ENCODE measurements at places on chromosomes 6 and 20.
A peak's percentile ranks its signal among the peaks of the same experiment; 100 is the strongest.

DNA sequence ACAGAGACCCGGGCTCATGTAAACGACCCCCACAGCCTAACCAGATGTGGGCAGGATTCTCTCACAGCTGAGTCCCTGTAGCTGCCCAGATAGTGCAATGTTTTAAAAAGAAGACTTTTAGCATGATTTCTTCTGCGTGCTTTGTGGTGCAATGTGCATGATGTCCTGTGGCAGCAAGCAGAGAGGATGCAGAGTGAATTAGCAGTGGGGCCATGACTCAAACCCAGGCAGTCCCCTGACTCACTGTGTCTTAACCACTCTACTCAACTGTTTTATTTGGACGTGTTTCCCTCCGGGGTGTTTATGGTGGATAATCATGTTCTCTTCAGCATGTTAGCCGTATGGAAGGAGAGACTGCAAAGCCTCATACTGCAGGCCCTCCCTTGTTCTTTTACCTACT lies 247.9 kb downstream of the SLC24A3 start:
- no peak for DNase-seq

- no peak for DNase-seq
Observed at GRCh38 chr6:40599555-40599954, 12.4 kb upstream of the LRFN2 start.

- no peak for DNase-seq
Observed at GRCh38 chr20:50310673-50311051, 120.0 kb downstream of the CEBPB start.

DNA sequence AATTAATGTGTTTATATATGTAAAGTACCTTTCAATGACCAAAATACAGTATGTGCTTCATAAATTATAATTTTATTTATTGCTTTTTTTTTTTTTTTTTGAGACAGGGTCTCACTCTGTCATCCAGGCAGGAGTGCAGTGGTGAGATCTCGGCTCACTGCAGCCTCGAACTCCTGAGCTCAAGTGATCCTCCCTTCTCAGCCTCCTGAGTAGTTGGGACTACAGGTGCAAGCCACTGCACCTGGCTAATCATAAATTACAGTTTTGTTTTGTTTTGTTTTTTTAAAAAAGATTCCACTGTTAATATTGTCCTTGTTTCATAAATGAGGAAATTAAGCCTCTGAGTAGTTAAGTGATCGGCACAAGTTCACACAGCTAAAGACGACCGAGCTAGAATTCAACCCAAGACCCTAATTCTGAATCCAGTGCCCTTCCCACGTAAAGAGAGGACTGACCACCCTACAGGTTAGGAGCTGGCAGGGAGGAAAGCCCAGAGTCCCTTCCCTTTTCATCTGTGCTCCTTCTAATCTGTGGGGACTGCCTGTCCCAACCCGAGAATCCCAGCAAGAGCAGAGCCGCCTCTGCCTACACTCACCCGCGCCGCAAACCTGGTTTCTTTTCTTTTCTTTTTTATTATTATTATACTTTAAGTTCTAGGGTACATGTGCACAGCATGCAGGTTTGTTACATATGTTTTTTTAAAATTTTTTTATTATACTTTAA lies 8.5 kb upstream of the GDF5 start:
- DNase-seq, result no peak

GRCh38 chr6:90895299-90896074 lies 308.6 kb upstream of the MAP3K7 start:
- no peak for DNase-seq

DNA sequence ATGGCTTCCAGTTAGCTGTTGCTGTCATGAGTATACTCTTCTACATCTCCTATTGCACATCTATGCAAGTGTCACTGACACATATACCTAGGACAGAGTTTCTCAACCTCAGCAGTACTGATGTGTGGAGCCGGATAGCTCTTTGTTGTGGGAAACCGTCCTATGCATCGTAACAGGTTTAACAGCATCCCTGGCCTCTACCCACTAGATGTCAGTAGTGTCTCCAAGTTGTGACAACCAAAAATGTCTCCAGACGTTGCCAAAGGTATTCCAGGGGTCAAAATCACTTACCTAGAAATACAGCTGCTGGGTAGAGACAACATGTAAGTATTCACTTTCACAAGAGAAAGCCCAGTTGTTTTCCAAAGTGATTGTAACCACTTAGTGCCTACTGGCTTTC lies 637.6 kb downstream of the RNF144B start:
- DNase-seq, result no peak

DNA sequence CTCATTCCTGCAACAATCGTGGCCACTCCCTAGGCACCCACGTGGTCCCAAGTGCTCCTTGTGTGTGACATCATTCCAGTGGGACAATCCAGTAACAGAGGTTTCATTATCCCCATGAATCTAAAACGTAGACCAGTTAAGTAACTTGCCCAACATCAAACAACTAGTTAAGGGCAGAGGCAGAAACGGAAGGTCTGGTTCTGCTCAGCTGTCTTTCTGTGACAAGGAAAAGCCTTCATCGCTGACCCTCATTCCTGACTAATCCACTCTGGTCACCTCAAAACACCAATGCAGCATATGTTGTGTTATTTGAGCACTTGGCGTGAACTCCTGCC lies 261.4 kb upstream of the JARID2 start:
- no peak for DNase-seq

- DNase-seq, result peak; percentile 46
Observed at GRCh38 chr20:9523636-9524035, 9.2 kb downstream of the LAMP5 start.

- no peak for DNase-seq
Observed at GRCh38 chr20:15220009-15220656, 882.7 kb upstream of the FLRT3 start.

DNA sequence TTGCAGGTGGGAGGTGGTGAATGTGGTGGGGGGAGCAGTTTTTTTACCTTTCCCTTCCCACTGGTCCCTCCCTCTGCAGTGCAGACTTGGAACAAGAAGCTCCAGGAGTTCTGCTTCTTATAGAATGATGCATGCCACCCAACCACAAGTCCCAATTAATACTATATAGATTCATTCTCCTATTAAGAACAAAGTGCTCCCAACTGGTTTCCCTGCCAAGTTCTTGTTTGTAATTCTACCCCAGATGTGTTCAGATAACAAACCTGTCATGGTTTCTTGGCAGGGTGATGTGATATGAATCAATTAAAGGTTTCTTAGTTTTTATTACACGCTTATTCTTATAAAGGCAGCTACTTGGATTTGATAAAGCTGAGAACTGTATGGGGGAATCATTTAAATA lies 23.9 kb downstream of the HDDC2 start:
- DNase-seq, result no peak

- DNase-seq, result peak; percentile 88
Observed at GRCh38 chr20:1858871-1859270, 36.3 kb upstream of the SIRPA start.

GRCh38 chr6:159908535-159908934 lies 17.7 kb downstream of the MAS1 start:
- peak; percentile 80 for DNase-seq

- DNase-seq, result no peak
Observed at GRCh38 chr20:38789503-38790199, 15.8 kb upstream of the PPP1R16B start.

DNA sequence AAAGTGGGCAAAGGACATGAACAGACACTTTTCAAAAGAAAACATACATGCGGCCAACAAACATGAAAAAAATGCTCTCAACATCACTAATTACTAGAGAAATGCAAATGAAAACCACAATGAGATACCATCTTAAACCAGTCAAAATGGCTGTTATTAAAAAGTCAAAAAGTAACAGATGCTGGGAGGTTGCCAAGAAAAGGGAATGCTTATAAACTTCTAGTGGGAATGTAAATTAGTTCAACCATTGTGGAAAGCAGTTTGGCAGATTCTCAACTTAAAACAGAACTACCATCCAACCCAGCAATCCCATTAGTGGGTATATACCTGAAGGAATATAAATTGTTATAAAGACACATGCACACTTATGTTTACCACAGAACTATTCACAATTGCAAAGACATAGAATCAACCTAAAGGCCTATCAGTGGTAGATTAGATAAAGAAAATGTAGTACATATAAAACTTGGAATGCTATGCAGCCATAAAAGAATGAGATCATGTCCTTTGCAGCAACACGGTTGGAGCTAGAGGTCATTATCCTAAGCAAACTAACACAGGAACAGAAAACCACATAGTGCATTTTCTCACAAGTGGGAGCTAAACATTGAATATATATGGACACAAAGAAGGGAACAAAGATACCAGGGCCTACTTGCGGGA lies 16.3 kb downstream of the CENPQ start:
- DNase-seq, result no peak

- no peak for DNase-seq
Observed at GRCh38 chr6:130269969-130270635, 47.4 kb upstream of the SAMD3 start.

DNA sequence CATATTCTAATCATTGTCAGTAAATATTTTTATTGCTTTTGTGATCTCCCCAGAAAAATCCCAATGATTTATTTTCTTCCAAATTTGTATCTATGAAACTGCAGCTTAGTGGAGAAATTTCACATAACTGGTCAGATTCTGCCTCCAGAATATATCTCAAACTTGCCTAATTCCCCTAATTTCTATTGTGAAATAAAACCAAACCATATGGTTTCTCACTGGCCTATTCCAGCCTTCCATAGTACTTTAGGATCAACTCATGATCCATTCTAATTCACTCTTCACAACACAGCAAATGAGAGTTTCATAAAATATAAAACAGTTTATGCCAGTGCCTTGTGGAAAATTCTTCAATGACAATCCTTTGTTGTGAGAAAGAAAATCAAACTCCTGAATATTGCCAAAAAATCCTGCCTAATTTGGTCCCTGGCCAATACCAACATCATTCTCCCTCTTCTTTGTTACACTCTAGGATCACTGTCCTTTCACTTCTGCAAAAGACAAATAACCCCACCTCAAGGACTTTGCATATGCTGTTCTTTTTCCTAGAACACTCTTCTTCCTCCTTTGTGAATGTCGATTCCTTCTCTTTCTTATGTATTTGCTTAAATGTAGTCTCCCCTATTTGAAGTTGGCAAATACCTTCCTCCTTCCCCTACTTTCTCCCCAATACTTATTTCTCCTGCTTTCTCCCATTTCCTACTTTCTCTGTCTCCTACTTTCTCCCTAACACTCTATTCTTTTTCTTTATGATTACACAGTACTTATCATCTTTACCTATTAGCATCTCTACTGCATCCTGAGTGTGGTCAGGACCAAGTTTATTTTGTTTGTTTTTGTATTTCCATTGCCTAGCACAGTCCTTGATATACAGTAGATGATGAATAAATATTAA lies 587.5 kb downstream of the RFPL4B start:
- DNase-seq, result no peak

DNA sequence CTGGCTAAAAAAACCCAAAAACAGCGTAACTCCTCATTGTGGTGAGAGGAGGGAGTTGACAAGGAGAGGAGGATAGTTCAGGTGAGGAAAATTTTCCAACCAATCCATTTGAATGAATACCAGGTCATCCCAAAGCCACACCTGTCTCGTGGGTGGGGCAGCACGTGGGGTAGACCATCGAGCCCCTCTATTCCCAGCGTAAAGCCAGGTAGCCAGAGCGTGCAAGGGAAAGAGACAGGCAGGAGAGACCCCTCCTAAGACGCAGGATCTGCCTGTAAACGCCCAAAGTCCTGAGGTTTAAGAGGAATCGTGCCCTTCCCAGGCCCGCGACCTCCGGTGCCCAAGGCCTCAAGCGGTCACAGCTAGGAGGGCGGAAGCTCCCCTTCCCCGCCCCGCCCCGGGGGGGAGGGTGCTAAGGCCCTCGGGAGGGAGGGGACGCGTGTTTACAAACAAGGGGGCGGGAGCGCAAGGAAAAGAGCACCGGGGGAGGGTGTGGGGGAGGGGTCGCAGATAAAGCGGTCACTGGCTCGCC lies 712 bp downstream of the RXRB start:
- DNase-seq, result peak; percentile 82

GRCh38 chr6:29777310-29777709 lies 50.3 kb upstream of the HLA-G start:
- DNase-seq, result peak; percentile 75

GRCh38 chr6:71157345-71157744 lies 131.3 kb upstream of the OGFRL1 start:
- no peak for DNase-seq

DNA sequence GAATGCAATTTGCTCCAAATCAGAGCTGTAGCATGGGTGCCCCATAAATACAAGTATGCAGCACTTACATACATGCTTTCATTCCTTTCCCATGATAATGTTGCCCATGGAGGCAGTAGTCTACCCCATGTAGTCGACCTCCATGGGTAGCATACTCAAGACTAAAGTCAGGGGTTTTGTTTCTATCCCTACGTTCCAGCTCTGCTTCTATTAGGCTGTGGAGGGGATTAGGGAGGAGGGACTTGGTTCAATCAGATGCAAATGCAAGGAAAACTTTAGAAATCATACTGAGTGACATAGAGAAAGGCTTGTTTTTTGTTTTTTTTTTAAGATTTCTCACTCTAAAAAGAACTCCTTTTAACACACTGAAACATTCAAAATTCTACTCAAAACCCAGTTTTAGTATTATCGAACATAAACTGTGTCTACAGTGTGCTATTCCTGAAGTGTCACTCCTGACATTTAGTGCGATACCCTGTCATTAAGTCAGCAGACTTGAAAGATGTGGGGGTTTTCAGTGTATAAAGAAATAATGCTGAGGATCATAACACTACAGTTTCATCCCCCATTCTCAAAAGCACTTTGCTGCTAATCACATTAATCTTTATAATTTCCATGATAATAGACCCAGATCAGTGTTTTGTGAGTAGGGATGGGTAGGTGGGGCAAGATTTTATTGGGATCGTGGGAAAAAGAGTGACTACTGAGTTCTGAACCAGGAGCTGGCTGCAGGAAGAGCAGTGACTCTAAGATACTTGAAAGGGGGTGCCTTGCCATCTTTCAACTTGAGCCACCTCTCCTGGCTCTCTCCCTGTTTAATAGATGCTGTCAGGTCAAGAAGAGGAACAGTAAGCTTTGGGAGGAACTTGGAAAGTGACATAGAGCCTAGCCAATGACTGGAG lies 40.4 kb upstream of the SCML4 start:
- no peak for DNase-seq

GRCh38 chr20:63553251-63553932 lies 567 bp upstream of the FNDC11 start:
- DNase-seq, result peak; percentile 91

DNA sequence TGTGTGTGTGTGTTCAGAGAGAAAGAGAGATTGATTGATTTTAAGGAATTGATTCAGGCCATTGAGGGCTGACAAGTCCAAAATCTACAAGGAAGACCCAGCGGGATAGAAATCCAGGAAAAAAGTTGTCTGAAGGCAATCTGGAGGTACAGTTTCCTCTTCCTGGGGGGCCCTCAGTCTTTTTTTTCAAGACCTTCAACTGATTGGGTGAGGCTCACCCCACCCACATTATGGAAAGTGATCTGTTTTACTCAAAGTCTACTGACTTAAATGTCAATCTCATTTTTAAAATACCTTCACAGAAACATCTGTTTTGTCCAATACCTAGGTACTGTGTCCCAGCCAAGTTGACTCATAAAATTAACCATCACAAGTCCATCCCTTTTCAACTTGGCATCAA lies 243.0 kb upstream of the PLN start:
- DNase-seq, result no peak
